ENCODE measurements at places on chromosomes 2 and 18.

GRCh38 chr18:25164211-25164847, 187.6 kb downstream of the ZNF521 start:
- DNase-seq, result no peak

DNA sequence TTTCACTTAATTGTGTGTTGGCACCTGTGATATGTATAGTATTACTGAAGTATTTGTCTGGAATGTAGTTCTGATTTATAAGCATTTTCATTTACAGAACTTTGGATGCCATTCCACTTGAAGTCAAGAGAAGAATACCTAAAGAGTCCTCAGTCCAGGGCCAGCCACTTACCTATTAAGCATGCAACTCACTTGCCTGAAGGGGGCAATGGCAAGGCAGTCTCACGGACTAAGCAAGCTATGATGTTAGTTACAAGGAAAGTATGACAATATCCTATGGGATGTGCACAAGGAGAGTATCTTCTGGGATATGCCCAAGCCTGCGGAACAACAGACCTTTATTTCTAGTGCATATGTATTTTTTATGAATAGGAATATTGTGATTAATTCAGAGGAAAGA, 369.4 kb upstream of the GCFC2 start:
- DNase-seq, result no peak

GRCh38 chr2:137873536-137874244, 90.6 kb upstream of the HNMT start:
- no peak for DNase-seq

DNA sequence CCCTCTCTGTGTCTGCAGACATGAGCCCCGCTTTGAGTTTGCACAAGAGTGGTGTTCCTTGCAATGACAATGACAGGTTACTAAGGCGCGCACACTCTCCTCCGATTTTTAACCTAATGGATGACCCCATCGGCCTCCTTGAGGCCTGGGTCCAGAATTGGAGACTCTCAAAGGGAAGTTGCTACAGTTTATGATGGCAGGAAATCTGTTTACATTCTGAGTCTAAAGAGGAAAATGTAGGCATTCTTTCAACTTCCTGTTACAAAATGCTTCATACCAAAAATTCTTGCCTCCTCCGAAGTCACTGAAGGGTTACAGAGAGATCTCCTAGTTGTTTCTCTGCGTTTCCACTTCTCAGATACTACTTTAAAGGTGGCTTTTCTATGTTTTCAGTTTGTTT, 225.3 kb upstream of the AGAP1 start:
- DNase-seq, result no peak

DNA sequence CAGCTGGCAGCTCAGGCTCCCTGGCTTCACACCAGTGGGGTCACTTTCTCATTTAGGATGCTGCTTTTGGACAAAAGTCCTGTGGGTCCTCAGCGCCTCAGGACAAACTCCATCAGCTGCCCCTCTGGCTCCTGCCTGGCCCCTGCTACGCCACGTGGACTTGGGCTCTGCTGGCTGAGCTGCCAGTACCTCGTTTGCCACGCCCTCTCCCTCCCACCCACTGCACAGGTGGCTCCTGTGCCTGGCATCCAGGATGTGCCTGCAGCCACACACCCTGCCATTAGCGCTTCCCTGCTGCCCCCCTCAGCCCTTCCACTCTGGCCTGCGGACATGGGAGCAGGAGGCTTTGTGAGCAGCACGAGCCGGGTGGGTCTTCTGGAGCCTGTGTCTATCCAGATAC, 118.9 kb downstream of the ZNF236 start:
- DNase-seq, result no peak

GRCh38 chr2:68764806-68765311, 30.2 kb downstream of the ARHGAP25 start:
- DNase-seq, result no peak

GRCh38 chr2:42938671-42939370, 146.4 kb upstream of the HAAO start:
- DNase-seq, result no peak

DNA sequence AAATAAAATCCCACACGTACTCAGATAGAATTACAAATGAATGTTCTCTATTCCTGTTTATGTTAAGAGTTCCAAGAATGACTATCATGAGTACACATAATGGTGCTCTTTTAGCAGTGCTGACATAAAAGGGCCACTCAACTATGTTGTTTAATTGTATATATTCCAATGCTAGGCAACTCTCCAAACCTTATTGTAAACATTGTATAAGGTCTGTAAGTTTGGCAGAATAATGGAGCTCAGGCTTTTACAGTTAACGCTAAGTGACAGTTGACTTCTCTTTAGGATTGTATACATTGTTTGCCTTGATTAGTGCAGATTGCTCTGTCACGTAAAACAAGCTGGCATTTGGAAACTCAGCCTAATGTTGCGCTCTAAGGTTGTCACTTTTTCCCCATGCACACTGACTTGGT, 20.8 kb downstream of the RBMS1 start:
- DNase-seq, result no peak

- DNase-seq, result no peak
Observed at GRCh38 chr2:216501854-216502253, 3.2 kb downstream of the RPL37A start.
